Left renal pelvis (tissue), 4 donors: ENCODE measurements at places on chromosomes 6 and 20. TPM values are rescaled to one million over a fixed set of nuclear protein-coding genes. Genes with fewer than 3 reads are reported as not detected.

DNA sequence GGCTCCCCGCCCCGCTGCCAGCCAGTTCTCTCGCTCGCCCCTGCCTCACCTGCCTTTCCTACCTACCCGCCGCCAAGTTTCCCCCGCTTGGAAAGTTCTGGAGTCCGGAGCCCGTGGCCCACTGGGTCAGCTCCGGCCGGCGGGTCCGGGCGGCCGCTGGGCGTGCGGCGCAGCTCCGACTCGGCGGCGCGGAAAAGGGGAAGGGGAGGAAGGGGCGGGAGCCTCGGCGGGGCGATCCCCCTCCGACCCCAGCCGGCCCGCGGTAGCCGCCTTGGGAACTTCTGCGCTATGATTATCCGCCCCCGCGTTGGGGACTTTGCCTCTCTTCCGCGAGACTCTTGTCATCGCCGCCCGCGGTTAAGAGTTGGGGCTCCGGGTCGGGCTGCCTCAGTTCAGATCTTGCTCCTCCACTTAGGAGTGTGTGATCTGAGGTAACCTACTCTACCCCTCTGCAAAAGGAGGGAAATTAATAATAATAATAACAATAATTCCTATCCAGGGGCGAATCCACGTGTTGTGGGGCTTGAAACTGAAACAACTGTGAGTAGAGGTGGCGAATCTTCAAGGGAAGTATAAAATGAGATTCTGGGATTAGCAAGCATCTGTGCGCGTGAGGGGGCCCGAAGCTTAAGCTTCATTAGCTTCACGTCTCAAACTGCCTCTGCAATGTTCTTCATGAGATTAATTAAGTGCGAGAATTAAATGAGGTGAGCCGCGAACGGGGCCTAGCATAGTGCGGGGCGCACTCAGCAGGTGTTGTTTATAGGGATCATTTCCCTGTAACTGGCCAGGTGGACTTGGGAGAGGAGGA is 30.8 kb downstream of the SF3B5 start:
- DNase-seq = no peak

GRCh38 chr20:46939031-46939965 is 44.7 kb downstream of the EYA2 start:
- DNase-seq = no peak

DNA sequence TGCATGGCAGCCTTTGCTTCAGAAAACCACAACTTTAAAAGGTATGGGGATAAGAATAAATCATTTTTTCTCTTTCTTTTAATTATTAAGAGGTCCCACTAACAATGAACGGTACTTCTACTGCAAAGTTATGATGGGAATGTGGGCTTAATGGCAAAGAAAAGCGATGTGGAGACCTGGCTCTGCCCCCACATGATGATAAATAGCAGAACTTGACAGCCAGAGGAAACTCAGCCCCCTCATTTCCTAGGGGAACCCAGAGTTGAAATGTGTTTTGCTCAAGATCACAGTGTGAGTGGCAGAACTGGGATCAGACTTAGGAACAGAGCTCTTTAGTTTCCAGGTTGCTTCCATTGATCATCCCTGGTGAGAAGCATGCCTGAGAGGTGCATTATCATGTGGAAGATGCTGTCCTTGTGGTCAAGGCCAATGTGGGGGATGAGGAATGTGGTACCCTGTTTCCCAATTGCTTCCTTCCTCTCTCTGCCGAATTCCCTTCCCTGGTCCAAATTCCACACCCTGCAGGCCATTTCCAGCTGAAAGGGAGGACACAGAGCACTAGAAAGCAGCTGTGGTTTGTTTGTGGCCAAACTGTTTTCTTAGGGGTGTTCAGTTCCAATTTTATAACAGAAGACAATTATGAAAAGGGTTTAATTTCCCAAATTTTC is 66.0 kb downstream of the BACH2 start:
- DNase-seq = no peak

- DNase-seq = peak; percentile 53
Measured at GRCh38 chr6:142946924-142947713, 2.1 kb upstream of the HIVEP2 start.

GRCh38 chr20:48483334-48484066 is 344.3 kb downstream of the PREX1 start:
- DNase-seq = no peak

GRCh38 chr6:146444189-146444588 is 99.4 kb upstream of the RAB32 start:
- DNase-seq = no peak

DNA sequence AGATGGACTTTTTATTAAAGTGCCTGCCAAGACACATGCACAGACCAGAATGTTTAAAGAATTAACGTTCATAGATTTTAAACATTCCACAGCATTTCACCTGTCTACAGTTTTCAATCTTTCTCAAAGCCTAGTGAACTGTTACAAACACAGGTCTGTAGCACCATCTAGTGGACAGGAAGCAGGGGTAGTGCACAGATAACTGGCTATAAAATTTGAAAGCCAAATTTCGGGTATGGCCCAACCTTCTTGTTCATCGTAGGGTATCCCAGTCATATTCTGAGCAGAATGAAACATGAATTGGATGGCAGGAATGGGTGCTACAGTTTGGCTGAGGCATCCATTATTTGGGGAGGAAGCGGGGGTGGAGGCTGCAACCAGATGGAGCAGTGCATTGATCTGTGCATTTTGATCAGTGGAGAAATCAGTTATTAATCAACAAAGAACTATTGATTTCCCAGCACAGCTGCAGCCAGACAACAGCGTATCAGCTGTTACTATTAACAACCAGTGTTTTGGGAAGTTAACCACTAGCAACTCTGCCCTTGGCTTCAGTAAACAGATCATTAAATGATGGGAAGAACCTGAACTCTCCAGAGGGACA is 56.1 kb upstream of the B3GAT2 start:
- DNase-seq = peak; percentile 29

GRCh38 chr6:143322386-143322785 is 128.1 kb downstream of the ADAT2 start:
- no peak for DNase-seq

GRCh38 chr6:44238687-44239350 is 8.1 kb upstream of the HSP90AB1 start:
- DNase-seq = no peak

- peak; percentile 95 for DNase-seq
Measured at GRCh38 chr20:10673842-10674683, at the start of gene JAG1. JAG1 (minus strand) TSS chr20:10673999; CDS start chr20:10673530, 469 bp downstream.

GRCh38 chr20:21921251-21921650 is 215.8 kb downstream of the PAX1 start:
- peak; percentile 19 for DNase-seq

- DNase-seq = no peak
Measured at GRCh38 chr6:157169656-157170055, 153.7 kb downstream of the TMEM242 start.

DNA sequence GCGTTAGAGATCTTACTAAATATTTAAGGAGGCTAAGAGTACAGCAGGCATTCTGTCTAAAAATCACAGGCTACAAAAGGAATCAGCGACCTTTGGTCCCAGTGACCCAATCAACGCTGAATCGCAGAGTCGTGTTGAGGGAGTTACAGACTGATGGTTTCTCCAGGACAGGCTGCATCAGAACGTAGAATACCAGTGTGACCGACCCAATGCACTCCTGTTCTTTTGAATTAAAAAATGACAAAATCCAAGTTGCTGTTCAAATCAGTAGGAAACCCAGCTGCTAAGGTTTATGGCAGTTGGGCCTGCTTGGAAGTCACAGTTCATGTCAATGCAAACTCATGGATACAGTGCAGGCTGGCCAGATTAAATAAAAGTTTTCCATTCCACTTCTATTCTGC is 155.8 kb upstream of the AFDN start:
- DNase-seq = no peak

GRCh38 chr20:14860410-14860814 is 523.0 kb upstream of the FLRT3 start:
- DNase-seq = no peak

- no peak for DNase-seq
Measured at GRCh38 chr6:4364172-4364571, 228.8 kb upstream of the ECI2 start.

The PGC gene
- 0.26 TPM for polyA plus RNA-seq

The EEF1A2 gene
- polyA plus RNA-seq = 2.3 TPM

The TRIM15 gene
- not detected for polyA plus RNA-seq
